ENCODE measurements at places on chromosomes 2 and 18. TPM values are rescaled to one million over a fixed set of nuclear protein-coding genes. Genes with fewer than 3 reads are reported as not detected.

- no peak for DNase-seq
Measured at GRCh38 chr2:231286964-231287363, 88.5 kb downstream of the ARMC9 start.

ABCG5 gene
- not detected for total RNA-seq

DNA sequence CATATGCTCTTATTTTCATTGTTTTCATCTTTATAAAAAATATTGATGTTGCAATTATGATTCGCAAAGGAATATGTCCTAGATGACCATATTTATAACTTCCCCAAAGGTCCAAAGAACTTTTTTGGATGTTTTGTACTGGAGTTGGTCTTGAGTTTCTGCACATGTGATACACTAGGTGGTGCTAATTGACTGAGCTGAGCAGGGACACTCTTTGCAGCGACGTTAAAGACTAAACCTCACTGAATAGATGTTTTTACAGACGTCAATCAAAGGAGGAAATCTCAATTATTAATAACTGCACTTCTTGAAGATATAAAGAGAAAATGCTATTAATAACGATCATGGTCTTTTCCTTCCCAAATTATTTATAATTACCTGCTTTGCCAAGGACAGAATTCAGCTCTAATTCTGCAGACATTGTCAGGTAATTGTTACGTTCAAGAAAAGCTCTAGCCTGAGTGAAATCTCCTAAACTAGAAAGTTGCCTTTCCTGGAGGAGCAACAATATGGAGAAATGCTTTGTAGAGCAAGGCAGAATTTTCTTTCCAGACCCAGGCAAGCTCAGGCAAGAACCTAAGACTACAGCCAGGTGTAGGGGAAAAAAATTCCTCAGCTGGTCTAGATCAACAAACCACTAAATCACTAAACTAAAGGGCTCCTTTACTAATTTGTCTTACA is 119.3 kb upstream of the RBBP8 start:
- DNase-seq: peak; percentile 19

DNA sequence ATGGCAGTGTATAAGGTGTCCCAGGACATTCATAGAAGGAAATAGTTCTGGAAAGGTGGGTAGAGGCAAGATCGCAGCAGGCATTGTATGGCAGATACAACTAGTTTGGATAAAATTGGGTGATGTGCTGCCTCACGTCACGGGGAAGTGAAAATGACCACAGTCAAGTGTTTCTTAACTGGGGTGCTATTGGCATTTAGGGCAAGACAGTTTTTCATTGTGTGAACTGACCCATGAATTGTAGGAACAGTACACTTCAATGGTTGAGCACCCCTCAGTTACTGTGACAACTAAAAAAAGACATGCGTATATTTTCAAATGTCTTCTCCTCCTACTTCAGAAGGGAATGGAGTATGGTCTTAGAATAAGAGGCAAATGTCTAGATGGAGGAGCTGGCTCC is 22.3 kb upstream of the CYRIA start:
- no peak for DNase-seq

ASB1 gene
- total RNA-seq: 23.5 TPM

TUBA3D gene
- not detected for total RNA-seq

GRCh38 chr18:61797696-61798590 is 94.9 kb downstream of the RNF152 start:
- DNase-seq: no peak

DNA sequence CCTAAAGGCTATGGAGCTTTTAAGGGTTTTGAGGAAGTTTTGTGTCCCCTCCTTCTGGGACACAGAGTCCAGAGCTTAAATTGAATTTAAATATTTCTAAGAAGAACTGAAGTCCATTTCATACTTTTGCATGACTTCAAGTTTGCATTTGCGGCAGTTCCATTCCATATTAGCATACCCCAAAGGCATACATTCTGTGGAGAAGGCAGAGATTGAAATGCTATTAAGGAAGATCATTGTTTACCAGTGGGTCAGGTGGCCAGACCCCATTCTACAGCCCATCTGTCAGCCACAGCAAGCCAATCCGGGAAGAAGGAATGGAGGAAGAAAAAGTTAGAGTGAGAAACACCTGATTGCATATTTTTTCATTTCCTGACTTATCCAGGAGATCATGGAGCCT is 75.0 kb downstream of the DNAH7 start:
- DNase-seq: no peak

Measured in RPMI7951 (cell line).